ENCODE measurements at places on chromosomes 7 and 10.

- no peak for DNase-seq
Measured at GRCh38 chr7:1692515-1693418, 22.7 kb downstream of the ELFN1 start.

GRCh38 chr10:2714597-2714996, 352.8 kb upstream of the PFKP start:
- no peak for DNase-seq

DNA sequence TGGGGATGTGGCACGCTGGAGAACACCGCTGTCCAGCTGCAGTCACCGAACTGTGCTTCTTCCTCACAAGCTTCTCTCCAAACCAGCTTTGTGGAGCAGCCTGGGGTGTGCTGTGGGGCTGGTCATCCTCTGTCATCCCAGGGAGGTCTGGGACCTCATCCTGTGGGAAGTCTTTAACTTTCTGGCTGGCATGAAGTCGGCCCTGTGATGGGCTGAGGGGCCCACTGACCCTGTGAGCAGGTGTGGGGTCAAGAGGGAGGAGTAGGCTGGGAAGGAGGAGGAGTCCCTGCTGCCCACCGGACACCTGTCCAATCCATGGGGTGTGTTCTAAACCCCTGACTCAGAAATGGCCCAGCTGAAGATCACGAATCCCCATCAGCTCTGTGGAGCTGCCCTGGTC, 136.2 kb upstream of the SHH start:
- DNase-seq: no peak

GRCh38 chr10:26574783-26575182, 122.7 kb upstream of the PDSS1 start:
- no peak for DNase-seq

DNA sequence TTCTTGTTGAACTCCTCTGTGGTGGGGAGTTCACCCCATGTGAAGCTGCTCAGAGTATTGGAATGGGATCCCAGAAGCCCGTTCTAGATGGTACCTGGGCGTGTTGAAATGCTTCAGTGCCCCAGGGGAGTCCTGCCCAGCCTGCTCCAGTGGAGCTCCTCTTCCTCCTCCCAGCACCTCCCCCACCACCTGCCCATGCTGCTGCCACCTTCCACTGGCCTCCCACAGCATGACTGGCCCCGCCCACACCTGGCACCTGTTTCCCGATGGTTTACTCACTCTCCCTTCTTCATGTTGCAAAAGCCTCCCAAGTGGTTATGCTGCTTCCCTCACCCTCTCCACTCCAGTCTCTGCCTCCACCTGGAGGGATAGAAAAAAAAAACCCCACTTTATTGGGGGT, 32.2 kb upstream of the PCBD1 start:
- no peak for DNase-seq
